ENCODE measurements at places on chromosomes 3 and 15. TPM values are rescaled to one million over a fixed set of nuclear protein-coding genes. Genes with fewer than 3 reads are reported as not detected.

DNA sequence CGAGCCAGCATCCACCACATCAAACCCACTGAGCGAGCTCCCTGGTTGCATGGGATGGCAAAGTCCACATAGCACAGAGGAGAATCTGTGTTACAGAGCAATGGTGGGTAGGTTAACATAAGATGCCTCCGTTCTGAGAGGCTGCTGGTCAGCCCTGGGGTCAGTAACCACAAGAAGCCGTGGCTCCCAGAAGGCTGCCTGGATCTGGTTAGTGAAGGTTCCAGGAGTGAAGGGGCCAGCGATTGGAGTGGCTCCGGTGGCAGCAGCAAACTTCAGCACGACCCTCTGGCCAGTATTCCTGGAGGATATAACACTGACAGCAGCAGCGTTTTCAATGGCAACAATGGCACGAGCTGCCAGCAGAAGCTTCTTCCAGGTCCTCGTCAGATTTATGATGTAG, 18.4 kb upstream of the PIGZ start:
- DNase-seq = no peak

GRCh38 chr3:177147790-177148189, 49.5 kb downstream of the TBL1XR1 start:
- no peak for DNase-seq

DNA sequence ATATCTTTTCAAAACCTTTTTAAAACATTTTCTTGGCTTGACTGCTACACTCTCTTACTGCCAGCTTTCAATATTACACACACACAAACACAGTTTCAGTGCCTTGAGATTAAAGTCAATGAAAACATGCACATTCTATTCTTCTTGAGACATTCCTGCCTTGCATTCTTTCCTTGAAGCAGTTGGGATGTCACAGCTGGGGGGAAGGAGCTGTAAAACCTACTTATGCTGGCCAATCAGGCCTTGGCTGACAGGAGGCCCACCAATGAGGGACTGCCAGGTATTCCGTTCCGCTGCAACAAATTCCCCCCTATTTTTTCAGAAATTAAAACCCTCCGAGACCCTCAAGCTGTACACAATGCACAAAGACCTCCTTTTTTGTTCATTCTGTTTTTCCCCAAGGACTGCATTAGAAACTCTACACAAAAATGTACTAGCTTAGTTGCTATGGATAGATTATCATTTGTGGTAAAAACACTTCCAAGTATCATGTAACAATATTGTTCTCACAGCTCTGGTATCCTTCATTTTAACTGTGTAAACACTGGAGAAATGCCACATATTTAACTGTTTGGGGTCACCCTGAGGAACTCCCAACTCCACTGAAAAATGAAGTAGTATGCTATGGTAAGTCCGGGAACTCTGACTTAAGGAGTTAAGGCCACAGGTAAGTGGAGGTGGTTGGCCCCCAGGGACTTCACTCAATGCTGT, 18.5 kb downstream of the FSTL1 start:
- DNase-seq = no peak

- no peak for DNase-seq
Observed at GRCh38 chr15:40263024-40263754, 19.7 kb downstream of the ANKRD63 start.

DNA sequence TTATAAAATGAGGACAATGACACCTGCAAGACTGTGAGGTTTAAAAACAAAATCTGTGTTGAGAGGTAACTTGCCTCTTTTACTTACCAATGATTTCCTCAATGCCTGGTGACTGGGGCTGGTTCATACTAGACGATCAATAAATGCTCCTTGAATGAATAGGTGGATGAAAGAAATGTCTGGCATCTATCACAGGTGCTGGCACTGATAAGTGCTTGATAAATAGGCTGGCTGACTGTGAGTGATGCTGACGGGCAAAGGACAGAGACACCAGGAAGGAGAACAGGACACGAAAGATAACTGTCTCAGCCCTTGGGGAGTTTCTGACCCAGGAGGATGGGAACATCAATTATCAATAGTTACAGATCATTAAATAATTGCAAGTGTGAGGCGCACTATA, 31.9 kb downstream of the RBP2 start:
- no peak for DNase-seq

- DNase-seq = no peak
Observed at GRCh38 chr15:72912121-72912520, 128.6 kb upstream of the ADPGK start.

DNA sequence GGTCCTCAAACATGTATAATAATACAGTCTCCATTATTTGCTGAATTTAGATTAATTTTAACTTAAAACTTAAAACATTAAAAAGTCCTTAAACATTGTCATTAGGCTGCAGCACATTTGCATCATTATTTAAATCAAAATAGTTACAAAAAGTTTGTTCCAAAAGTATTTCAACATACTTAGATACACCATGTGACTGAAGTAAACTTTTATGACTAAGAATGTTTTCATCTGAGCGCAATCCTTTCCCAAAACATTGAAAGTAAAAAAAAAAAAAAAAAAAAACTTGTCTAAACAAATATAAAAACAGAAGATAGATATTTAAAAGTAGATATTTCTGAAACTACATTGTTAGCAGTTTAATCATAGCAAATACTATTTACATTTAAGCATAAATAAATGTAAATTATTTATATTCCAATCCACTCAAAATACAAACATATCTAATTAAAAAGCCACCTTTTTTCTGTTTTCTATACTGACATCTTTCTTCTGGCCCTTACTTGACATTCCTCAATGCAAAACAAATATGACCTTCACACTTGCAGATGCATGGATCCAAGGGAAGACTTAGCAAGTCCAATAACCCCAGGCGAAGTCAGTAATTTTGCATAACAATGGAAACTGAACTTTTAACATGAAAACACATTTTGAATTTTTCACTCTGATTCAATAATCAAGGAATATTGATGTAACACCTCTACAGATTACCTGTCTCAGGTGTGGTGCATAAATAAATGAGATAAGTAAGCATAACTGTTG, 10.3 kb downstream of the FAM227B start:
- DNase-seq = no peak

DNA sequence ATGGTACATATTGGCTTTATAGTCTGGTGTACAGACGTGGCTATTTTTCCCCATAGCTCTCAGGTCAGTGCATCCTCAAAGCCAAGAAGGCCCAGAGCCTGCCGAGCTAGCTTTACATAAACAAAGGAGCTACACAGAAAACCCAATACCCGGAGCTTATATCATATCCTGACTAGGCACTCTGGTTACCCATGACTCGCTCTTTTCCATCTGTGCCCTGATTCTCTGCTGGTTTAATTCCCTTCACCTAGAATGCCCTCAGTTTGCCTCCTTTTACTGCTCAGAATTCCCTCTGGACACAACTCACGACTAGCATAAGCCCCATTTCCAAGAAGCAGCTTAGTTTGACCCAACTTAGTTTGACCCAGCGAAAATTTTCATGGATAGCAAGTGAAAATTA, 110.8 kb downstream of the TIGIT start:
- DNase-seq = no peak

- DNase-seq = no peak
Observed at GRCh38 chr3:185934767-185935464, 2.9 kb downstream of the TRA2B start.

DNA sequence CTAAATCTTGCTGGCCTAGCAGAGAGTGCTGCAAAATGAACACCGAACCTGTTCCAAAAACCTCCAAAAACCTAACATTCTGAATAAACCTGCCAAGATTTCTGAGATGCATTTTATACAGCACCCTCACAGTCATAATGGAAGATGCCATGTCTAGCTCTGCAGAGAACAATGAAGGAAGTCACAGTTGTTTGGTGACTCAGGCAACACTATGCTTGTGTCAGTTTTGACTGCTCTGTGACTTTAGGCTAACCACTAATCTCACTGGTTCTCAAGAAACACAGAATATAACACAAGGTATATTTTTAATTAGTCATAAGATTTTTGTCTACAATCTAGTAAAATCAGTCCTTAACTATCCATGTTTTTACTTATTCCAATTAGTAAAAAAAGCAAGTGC, 606.6 kb downstream of the TBL1XR1 start:
- DNase-seq = no peak

DNA sequence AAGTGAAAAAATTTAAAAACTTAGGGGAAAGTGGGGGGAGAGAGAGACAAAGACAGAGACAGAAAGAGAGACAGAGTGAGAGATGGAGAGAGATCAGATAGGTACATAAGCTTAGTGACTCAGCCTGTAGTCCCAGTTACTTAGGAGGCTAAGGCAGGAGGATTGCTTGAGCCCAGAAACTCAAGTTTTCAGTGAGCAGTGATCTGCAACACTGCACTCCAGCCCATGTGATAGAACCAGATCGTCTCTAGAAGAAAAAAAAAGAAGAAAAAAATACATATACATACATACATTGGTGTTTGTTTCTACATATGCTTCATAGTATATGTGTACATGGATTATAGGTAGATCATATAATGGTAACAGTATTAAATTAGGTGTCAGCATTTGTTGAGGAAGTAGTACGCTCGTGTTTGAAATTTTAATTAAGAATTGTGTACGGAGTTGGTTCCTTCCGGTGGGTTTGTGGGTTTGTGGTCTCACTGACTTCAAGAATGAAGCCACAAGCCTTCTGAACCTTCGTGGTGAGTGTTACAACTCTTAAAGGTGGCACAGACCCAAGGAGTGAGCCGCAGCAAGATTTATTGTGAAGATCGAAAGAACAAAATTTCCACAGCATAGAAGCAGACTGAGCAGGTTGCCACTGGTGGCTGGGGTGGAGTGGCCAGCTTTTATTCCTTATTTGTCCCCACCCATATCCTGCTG, 38.3 kb upstream of the SNRPN start:
- no peak for DNase-seq

DNA sequence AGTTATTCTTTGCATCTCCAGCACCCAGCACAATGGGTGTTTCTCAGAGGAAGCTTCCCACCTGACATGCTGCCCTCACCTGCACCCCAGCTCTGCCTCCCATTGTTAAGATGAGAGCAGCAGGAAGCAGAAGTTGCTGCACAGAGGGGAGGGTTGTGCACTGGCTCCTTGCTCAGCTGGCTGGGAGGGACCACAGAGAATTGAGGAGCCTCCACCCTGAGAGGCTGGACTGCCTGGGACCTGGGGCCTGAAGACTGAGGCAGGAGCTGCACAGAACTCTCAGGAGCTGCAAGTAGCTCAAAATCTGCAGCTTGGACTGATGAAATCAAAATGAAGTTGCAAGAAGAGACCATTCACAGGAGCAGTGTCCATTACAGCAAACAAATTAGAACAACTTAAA, 222.3 kb upstream of the LINGO1 start:
- DNase-seq = no peak

DNA sequence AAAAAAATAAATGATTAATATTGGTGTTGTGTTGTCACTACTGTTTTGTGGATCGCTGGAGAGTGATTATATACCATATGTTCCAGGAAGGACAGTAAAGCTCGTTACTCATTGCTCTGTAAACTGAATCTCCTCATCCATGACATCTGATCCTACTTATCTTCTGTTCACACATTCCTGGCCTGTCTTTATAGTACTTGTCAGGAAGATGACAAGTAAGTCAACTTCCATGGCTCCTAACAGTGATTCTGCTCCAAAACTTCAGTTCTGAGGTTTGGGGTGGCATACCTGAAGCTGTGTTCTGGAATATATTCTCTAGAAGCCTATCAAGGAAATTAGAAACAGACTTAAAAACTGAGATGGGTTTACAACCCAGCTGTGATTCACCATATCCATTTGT, 288.9 kb downstream of the ZBBX start:
- DNase-seq = no peak

DNA sequence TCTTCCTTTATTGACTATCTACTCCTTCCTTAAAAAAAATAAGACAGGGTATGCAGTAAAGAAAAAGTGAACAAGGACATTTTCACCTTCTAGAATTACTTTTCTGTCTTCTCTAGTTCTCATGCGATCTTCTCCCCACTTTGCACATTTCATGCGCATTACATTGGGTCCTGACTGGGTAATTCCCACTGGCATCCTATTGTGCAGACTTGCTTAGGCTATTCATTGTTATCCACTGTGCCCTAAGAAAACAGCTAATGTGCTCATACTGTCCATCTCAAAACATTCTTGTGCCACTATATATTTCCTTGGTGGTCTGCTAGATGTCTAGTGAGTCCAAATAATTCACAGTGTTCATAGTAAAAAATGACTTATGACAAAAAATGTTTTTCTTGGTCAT, 447.4 kb upstream of the ROBO1 start:
- no peak for DNase-seq

DNA sequence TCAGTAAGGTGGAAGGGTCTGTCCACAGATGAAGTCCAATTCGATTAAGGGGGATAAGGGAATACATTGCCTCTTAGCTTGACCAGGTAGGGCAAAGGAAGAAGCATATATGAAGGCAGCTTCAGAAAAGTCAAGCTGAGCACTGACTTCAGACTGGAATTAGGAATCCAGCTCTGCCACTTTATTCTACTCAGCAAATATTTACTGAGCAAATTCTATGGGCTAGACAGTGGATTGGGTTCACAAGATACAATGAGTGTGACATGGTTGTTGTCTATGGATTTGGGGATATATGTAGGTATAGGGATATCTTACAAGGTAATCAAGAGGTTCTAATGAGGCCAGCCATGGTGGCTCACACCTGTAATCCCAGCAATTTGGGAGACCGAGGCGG, 526 bp downstream of the ADIPOQ start:
- no peak for DNase-seq

DNA sequence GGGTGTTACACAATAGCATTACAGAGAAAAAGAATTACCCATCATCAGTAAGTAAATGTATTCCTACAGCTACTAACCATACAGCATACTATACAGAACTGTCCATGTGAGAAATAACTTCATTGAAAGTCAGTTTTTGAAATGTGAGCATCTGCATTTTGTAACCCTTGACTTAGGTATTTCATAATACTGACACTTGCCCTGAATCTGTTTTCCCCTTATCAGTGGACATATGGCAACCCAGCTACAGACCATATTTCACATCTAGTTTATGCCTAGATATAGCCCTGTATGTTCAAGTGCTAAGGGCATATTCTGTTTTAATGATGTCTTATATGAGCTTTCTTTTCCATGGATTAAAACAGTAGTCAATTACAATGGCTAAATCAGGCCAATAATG, 297.6 kb downstream of the TBC1D5 start:
- no peak for DNase-seq

DNA sequence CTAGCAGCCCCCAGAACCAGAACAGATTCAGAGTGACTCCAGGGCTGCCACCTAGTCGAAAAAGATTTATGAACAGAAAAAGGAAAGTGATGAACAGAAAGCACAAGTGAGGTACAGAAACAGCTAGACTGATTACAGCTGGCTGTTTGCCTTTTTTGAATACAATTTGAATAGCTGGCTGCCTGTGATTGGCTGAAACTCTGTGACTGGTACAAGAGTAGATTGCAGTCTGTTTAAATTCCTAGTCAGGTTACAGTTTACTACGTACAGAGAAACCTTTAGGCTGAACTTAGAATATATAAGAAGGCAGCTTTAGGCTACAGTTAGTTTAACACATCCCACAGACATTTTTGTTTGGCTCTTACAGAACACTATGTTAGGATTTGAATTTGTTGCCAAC, 10.0 kb downstream of the CCDC13 start:
- no peak for DNase-seq

Gene AQP9
- 21.1 TPM for total RNA-seq

Gene STAC
- total RNA-seq = 1.1 TPM

Gene GXYLT2
- 8.4 TPM for total RNA-seq

Gene KCNAB1
- total RNA-seq = 3.6 TPM

Gene SLC6A20
- total RNA-seq = 0.16 TPM

Gene IGF1R
- 29.2 TPM for total RNA-seq

Gene NMNAT3
- total RNA-seq = 4.6 TPM

Gene PRTG
- total RNA-seq = 1.00 TPM

Gene SPSB4
- total RNA-seq = 1.1 TPM

Gene TGM4
- not detected for total RNA-seq

All from mesenteric fat pad (tissue), 1 donor.